ENCODE measurements at places on chromosomes 1 and 21. TPM values are rescaled to one million over a fixed set of nuclear protein-coding genes. Genes with fewer than 3 reads are reported as not detected.

GRCh38 chr1:55062801-55063576 is 23.6 kb downstream of the PCSK9 start:
- DNase-seq: no peak

- DNase-seq: peak; percentile 41
These were observed 38.7 kb downstream of the GPR161 start for GRCh38 chr1:168097921-168098528.

GRCh38 chr1:195804547-195804946 is 803.7 kb downstream of the KCNT2 start:
- no peak for DNase-seq

The OR2L3 gene
- total RNA-seq: not detected

The CENPF gene
- total RNA-seq: 182 TPM

The KRTAP21-2 gene
- not detected for total RNA-seq
